T-cell (primary cell): ENCODE measurements at places on chromosomes 16 and 17.

DNA sequence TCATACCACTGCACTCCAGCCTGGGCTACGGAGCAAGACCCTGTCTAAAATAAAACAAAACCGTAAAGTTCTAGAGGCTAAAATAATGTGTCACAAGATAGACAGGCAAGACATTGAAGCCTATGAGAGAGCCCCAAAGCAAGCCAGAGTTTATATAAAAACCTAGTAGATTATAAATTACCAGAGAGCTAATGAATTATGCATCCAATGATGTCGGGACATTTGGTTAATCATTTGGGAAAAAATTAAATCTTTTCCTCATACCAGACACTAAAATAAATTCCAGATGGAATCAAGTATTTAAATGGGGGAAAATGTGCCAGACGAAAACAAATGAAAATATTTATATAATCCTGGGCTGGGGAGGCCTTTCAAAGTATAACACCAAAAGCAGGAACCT lies 24.2 kb downstream of the CCDC40 start:
- no peaks in the 10 kb centered on the region for H3K4me1 ChIP-seq
- H3K4me3 ChIP-seq, result no peak overlapping the region
- no peaks in the 10 kb centered on the region for H3K27me3 ChIP-seq
- no peak for DNase-seq

DNA sequence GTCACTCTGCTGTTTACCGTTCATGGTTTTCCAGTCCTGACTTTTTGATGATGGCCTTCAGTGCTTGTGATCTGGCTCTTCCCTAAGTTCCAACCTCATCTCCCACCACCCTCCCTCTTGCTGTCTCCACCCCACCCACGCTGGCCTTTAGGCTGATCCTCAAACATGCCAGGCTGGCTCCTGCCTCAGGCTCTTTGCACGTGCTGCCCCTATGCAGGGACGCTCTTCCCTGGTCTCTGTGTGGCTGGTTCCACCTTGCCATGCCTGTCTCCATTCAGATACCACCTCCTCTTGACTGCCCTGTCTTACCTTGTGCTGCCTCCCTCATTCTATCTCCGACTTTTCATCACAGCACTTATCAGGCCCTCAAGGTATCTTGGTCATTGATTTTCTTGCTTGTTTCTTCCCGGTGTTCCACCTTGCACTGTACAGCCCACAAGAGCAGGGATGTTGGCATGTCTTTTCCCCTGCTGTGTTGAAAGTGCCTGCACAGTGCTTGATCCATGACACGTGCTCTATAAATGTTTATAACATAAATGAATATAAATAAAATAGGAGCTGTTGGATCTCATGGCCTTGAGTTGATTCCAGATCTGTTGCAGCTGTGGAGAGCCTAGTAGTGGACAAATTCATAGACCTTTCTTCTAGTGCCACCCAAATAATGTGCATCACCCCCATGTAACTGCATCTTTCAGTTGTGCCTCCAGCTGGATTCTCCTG lies 229.0 kb downstream of the SNX29 start:
- no peaks in the 10 kb centered on the region for H3K4me1 ChIP-seq
- no peak for DNase-seq
- no peak overlapping the region for H3K27ac ChIP-seq
- no peak overlapping the region for H3K4me3 ChIP-seq

- DNase-seq, result peak; percentile 31
- H3K27ac ChIP-seq, result no peak overlapping the region
- no peaks in the 10 kb centered on the region for H3K36me3 ChIP-seq
- peaks cover 7% of the 10 kb centered on the region for H3K4me1 ChIP-seq
- H3K4me3 ChIP-seq, result peak overlapping the region; percentile 62
Observed at GRCh38 chr17:62653002-62653825, 25.7 kb downstream of the MRC2 start.

DNA sequence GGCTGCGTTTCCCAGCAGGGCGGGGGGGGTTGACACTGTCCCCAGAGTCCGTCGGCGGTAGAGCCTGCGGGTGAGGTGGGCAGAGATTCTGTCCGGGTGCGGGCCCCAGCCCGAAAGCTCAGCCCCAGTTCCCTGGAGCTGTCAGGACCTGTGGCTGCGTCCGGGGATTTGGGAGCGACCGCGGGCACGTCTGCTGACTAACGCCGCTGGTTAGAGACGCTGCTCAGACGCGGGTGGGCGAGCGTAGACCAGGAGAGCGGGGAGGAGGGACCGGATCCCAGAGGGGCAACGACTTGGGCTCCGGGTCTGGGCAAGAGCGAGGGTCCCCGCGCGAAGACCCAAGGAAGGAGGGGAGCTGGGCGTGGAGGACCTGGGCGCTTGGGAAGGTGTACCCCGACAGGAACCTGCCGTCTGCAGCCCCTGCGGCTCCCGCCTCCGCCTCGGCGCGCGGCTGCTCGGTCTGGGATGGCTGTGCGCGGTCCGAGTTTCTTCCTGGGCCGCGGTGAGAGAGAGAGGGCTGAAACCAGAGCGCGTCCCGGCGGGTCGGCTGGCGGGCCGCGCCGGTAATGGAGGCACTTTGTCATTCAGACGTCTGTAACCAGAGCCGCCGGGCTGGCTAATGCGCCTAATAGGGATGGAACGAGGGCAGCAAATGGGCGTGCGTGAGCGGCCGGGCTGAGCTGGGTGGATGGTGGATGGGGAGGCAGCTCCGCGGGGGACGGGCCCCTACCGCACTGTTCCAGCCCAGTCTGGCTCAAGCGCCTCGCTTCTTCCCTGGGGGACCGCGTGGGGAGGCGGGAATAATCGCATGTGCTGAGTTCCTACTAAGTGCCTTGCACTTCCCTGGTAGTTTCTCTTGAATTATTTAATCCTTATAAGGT lies 2.3 kb downstream of the NGFR start:
- H3K36me3 ChIP-seq, result no peaks in the 10 kb centered on the region
- H3K27ac ChIP-seq, result no peak overlapping the region
- DNase-seq, result peak; percentile 19
- H3K4me1 ChIP-seq, result peaks cover 35% of the 10 kb centered on the region
- peaks cover 61% of the 10 kb centered on the region for H3K27me3 ChIP-seq

- no peaks in the 10 kb centered on the region for H3K4me1 ChIP-seq
- peak overlapping the region; percentile 18 for H3K27ac ChIP-seq
- H3K36me3 ChIP-seq, result peaks cover 19% of the 10 kb centered on the region
- no peak overlapping the region for H3K4me3 ChIP-seq
- DNase-seq, result peak; percentile 54
Observed at GRCh38 chr17:75238684-75239191, 22.7 kb downstream of the GGA3 start.

DNA sequence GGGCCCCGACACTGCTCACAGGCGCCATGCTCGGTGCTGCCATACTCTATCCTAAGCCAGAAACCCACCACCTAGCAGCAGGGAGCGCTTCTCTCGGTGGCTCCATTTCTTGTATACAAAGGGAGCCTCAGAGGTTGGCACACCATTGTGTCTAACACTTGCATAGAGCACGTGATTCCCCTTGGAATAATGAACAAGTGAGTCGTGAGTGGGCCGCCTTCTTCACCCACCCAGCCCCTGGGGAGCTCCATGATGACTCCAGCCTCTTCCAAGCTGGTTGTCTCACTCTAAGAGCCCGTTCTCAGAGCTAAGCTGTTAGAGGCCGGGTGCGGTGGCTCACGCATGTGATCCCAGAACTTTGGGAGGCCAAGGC lies 82.3 kb upstream of the ZNF469 start:
- H3K27ac ChIP-seq, result no peak overlapping the region
- H3K4me1 ChIP-seq, result peaks cover 3% of the 10 kb centered on the region
- H3K36me3 ChIP-seq, result no peaks in the 10 kb centered on the region
- DNase-seq, result no peak
- no peak overlapping the region for H3K4me3 ChIP-seq

DNA sequence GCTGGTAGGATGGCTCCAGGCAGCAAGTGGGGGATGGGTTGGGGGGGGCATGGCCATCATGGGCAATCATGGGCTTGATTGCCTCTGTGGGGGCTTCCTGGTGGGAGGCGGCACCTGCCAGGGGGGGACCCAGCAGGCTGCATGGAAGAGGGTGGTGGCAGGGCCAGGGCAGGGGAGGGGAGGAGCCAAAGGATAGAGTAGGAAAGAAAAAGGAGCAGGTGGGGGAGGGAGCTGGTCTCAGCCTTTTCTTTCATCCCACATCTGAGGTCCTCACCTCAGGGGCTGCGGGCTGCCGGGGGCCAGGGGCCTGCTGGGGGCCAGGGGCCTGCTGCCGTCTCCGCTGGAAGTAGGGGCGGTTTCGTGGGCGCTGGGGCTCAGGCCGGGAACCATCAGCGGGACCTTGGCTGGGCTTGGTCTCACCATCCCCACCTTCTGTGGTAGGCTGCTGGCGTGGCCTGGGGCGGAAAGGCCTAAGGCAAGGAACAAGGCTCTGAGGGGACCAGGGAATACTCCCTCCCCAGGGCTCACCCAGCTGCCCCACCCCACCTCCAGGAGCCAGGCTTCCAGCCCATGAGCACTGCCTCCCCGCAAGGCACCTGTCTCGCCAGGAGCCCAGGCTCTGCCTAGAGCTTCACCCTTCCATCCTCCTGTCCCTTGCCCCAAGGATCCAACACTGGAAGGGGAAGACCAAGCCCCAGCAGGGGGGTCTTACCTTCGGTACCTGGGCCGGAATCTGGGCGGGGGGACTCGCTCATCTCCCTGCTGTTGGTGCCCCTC lies 5.0 kb downstream of the YBX2 start:
- peaks cover 83% of the 10 kb centered on the region for H3K27me3 ChIP-seq
- no peak overlapping the region for H3K4me3 ChIP-seq
- no peaks in the 10 kb centered on the region for H3K36me3 ChIP-seq
- no peak overlapping the region for H3K27ac ChIP-seq
- DNase-seq, result no peak

- H3K4me1 ChIP-seq, result no peaks in the 10 kb centered on the region
- no peaks in the 10 kb centered on the region for H3K27me3 ChIP-seq
- H3K4me3 ChIP-seq, result no peak overlapping the region
Observed at GRCh38 chr17:36088670-36089338, 1.1 kb downstream of the CCL3 start.

- no peak overlapping the region for H3K27ac ChIP-seq
- H3K4me3 ChIP-seq, result no peak overlapping the region
- no peaks in the 10 kb centered on the region for H3K36me3 ChIP-seq
- peaks cover 6% of the 10 kb centered on the region for H3K27me3 ChIP-seq
Observed at GRCh38 chr16:55917373-55918160, 42.4 kb upstream of the CES5A start.

GRCh38 chr17:77497578-77497934 lies 356.8 kb downstream of the SEC14L1 start:
- H3K27me3 ChIP-seq, result no peaks in the 10 kb centered on the region
- DNase-seq, result no peak
- no peak overlapping the region for H3K27ac ChIP-seq
- peaks cover 89% of the 10 kb centered on the region for H3K36me3 ChIP-seq
- H3K4me3 ChIP-seq, result no peak overlapping the region

GRCh38 chr17:13735861-13736260 lies 134.1 kb upstream of the HS3ST3A1 start:
- no peaks in the 10 kb centered on the region for H3K27me3 ChIP-seq
- no peaks in the 10 kb centered on the region for H3K36me3 ChIP-seq
- no peak overlapping the region for H3K4me3 ChIP-seq
- no peak overlapping the region for H3K27ac ChIP-seq
- H3K4me1 ChIP-seq, result no peaks in the 10 kb centered on the region

DNA sequence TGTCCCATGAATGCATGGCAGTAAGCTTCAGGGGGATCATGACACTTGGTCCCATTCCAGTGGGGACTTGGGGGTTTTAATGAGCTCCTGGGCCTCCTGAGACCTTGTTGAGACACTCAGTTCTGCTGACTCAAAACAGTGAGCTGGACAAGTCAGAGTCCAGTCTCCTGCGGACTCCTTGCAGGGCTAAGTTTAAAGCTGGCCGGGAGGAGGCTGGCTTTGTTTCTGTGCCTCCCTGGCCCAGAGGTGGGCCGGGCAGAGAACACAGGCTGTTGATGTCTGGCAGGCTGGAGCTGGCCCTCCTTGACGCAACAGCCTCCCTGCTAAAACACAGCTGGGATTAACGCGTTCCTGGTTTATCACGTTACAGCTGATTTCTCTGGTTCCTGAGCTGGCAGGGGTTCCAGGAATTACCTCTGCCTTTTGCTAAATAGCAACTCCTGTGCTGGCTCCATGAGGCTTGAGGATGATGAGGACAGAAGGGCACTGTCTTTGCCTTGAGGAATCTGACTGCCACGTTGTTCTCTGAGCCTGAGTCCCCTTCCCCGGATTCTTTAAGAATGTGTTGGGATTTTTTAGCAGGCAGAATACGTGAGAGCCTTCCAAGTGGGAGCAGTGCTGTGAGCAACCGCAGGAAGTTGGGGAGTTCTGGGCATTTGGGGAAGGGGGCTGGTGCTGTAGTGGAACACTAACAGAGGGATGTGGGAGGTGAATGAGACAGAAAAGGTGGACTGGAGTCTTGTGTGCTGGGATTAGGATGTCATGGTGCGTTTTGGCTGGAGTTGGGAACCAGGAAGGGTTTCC lies 2.0 kb downstream of the GPT2 start:
- H3K4me1 ChIP-seq, result no peaks in the 10 kb centered on the region
- DNase-seq, result no peak
- H3K27me3 ChIP-seq, result peaks cover 40% of the 10 kb centered on the region
- H3K4me3 ChIP-seq, result no peak overlapping the region
- H3K27ac ChIP-seq, result no peak overlapping the region

- H3K4me1 ChIP-seq, result peaks cover 35% of the 10 kb centered on the region
- no peaks in the 10 kb centered on the region for H3K27me3 ChIP-seq
- H3K4me3 ChIP-seq, result no peak overlapping the region
- no peak overlapping the region for H3K27ac ChIP-seq
Observed at GRCh38 chr17:2909846-2910234, 113.6 kb downstream of the RAP1GAP2 start.

DNA sequence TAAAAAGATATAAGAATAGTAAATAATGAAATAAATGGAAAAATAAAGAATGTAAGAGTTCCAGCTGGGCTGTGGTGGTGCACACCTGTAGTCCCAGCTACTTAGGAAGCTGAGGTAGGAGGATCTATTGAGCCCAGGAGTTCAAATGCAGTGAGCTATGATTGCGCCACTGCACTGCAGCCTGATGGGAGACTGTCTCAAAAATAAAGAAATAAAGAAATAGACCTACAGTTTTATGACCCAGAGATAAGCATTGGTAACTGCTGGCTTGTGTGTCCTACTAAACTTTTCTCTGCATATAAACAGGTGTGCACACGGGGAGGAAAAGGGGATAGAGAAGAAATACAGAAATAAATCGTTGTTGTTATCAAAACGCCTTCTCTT lies 7.8 kb upstream of the PDP2 start:
- no peaks in the 10 kb centered on the region for H3K4me1 ChIP-seq
- H3K27ac ChIP-seq, result peak overlapping the region; percentile 42
- H3K4me3 ChIP-seq, result peak overlapping the region; percentile 61
- H3K36me3 ChIP-seq, result no peaks in the 10 kb centered on the region

DNA sequence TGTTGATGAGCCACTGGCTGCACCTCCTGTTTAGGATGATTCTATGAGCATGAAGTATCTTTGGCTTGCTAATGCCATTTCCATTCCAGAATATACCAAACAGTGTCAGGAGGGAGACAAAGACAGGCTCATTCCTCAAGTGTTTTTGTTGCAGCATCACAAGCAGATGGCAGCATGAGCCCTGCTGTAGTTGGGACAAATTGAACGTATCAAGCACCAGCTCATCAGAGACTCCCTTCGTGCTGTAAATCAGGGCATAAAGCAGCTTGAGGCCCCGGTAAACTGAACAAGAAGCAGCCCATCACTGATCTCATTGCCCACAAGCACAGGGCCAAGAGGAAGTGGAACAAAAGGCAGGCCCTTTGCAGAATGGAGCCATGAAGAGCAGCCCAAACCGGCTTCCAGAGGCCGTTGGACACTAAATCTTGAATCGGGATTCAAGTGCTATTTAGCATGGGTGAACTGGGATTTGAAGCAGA lies 45.9 kb upstream of the HS3ST3A1 start:
- H3K27ac ChIP-seq, result no peak overlapping the region
- no peak overlapping the region for H3K4me3 ChIP-seq
- H3K4me1 ChIP-seq, result no peaks in the 10 kb centered on the region
- no peaks in the 10 kb centered on the region for H3K36me3 ChIP-seq
- no peak for DNase-seq

GRCh38 chr16:56451753-56452689 lies 667 bp downstream of the OGFOD1 start:
- H3K4me3 ChIP-seq, result peak overlapping the region; percentile 96
- DNase-seq, result peak; percentile 3
- peaks cover 35% of the 10 kb centered on the region for H3K36me3 ChIP-seq
